ENCODE measurements at places on chromosomes 11 and 22. TPM values are rescaled to one million over a fixed set of nuclear protein-coding genes. Genes with fewer than 3 reads are reported as not detected.
A peak's percentile ranks its signal among the peaks of the same experiment; 100 is the strongest.

GRCh38 chr11:115736146-115736545 lies 231.9 kb upstream of the CADM1 start:
- DNase-seq = peak; percentile 50

The OR51E1 gene
- total RNA-seq = 0.13 TPM

DNA sequence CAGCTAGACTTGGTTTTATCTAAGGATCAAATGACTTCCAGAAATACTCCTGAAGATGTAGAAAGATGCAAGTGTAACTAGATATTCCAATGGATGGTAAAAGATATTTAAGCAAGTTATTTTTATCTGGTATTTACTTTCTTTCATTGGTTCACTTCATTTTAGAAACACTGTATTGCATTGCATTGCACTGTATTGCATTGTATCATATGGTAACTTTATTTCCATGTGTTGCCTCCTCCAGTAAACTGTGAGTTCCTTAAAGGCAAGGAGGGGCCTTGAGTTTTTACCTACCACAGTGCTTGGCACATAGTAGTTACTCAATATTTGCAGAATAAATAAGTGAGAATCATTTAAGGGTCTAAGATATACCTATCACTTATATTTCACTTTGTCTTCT lies 31.8 kb upstream of the FLI1 start:
- no peak for DNase-seq

- DNase-seq = no peak
Observed at GRCh38 chr22:21849489-21849888, 18.0 kb downstream of the MAPK1 start.

DNA sequence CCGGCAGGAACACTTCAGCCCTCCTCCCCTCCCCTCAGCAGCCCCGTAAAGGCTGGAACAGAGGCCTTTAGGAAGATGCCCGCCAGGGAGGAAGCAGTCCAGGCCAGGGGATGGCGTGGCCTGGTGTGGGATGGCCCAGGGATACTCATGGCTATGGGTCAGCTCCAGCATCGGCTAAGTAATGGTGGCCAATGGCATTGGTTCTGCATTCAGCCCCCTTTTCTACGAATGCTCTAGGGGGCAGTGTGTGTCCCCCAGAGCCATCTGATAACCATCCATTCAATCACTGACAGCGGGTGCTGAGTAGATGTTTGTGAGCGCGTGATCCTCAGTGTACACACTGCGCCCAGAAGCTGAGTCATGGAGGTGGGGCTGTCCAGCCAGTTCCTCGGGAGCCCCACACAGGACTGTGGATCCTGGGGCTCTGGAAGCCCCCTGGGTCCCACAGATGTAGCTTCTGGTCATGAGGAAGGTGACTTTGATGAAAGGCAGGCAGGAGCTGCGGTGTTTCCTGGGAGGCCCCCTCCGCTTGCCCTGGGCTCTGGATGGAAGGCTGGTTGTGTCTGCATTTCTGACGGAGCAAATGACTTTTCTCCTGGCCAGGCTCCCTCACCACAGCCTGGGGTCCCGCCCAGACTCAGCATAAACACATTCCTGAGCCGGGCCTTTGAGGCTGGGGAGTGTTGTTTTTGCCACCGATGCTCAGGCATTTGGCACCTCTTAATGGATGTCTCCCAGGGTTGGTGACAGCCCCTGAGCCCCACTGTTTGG lies 46.5 kb downstream of the FBLN1 start:
- peak; percentile 93 for DNase-seq

GRCh38 chr11:15119826-15120225 lies 5.1 kb downstream of the INSC start:
- DNase-seq = no peak

DNA sequence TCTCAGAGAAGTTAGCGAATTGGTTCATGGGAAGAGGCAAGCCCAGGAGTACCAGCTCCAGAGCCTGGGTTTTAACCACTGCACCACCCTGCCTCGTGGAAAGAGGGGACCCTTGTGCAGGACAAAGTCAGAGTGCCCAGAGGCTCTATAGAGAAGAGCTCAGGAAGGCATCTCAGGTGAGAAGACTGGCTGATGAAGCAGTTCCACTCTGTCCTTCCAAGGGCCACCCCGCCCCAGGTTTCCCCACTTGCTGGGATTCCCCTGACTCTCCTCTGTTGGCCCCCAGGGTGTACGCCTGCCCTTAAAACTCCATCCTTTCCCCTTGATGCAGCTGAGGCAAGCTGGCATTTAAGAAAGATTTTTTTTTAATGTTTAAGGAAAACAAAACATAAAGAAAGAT lies 265.8 kb downstream of the BUD13 start:
- peak; percentile 42 for DNase-seq

DNA sequence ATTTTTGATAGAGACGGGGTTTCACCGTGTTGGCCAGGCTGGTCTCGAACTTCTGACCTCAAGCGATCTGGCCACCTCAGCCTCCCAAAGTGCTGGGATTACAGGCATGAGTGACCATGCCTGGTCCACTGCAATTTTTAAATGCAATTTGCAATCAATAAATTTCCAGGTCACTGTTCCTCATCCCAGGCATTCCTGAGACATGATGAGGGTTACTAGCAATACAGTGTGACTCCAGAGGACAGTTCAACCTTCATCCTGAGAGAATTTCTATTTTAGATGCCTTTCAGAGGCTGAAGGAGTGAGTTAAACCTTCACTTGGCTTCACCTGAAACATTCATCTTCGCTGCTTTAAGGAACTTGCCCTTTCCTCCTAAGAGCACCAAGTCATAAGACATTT lies 9.7 kb upstream of the UBASH3B start:
- no peak for DNase-seq

GRCh38 chr11:122676638-122677037 lies 21.1 kb downstream of the UBASH3B start:
- DNase-seq = no peak

DNA sequence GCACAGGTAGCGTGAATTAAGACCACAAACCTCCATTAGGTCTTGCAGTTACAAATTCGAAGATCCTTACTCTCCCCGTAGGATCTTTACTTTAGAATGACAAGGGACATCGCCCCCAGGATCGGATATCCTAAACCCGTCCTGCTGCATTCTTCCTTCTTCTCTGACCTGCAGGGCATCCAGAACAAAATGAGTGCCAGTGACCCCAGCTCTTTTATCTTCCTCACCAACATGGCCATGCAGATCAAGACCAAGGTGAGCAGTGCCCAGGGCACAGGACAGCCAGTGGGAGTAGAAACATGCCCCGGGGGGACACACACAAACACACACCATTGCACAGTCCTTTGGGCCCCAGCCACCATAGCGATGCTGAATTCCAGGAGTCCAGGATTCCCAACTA lies 42.6 kb upstream of the MPEG1 start:
- no peak for DNase-seq

GRCh38 chr11:1548221-1549070 lies 23.6 kb downstream of the DUSP8 start:
- no peak for DNase-seq

The OR2AG1 gene
- not detected for total RNA-seq

DNA sequence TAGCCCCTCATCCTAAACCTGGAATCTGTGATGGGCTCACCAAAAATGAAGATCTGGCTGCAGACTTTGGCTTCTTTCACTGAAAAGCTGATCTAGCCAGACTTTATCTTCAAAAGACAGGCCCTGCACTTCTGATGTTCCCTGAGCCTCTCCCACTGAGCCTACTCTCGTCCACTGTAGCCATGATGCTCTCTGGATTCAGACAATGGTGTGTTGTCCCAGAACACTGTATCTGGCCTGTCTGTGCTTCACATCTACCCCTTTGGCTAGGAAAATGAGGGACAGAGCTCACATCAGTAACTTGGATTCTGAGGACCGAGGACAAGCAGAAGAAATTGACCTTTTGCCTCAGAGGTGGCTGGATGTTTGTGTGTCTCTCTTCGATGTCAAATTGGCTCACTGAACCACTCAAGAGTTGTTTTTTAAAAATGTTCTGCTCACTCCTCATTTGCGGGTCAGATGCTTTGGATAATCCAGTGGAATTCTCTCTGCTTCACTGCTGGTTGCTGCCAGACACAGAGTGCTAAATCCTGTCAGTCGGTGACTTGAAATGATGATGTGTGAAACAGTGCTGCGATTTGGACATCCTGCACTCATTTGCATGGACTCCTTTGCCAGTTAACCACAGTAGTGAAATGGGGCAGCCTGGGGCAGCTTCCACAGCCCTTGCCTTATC lies 67.5 kb downstream of the ARFGAP2 start:
- DNase-seq = no peak

The TBX10 gene
- not detected for total RNA-seq

DNA sequence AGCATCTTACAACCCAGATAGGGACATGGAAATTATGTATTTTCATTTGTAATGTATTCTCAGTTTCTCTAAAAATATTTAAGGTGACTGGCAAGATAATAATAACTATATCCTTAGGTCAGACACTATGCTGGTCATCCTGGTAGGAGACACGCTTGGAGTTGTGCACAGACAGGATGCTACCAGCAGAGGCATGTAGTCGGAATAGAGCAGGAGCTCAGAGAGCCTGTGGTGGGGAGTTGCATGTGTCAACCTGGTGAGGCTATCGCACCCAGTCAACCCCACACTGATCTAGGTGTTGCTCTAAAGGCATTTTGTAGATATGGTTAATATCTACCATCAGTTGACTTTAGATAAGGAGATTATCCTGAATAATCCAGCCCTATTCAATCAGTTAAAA lies 318.5 kb downstream of the MIAT start:
- DNase-seq = no peak

DNA sequence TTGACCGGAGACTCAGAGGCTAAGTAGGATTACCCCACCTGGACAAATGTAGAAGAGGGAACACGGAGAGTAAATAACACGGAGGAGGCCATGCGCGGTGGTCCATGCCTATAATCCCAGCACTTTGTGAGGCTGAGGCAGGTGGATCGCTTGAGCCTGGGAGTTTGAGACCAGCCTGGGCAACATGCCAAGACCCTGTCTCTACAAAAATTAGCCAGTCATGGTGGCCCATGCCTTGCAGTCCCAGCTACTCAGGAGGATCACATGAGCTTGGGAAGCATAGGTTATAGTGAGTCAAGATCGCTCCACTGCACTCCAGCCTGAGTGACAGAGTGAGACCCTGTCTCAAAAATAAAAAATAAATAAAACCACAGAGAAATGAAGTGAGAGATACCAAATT lies 53.9 kb downstream of the AMOTL1 start:
- DNase-seq = no peak

DNA sequence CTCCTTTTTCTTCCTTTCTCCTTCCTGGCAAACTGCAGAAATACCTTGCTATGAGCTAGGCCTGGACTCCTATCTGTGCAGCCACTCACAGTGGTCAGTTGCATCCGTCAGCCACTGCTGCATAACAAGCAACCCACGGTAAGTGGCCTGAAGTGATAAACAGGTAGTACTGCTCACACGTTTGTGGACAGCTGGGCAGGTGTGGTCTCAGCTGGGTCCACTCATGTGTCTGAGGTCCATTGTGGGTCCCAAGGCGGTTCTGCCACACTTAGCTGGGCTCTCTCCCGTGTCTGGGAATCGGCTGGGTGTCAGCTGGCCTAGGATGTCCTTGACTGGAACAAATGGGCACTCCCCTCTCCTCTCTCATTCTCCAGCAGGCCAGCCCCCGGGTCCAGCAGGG lies 109.3 kb downstream of the BRD1 start:
- DNase-seq = peak; percentile 72
